Tibial artery (tissue), 4 donors: ENCODE measurements at places on chromosomes 2 and 18.

DNA sequence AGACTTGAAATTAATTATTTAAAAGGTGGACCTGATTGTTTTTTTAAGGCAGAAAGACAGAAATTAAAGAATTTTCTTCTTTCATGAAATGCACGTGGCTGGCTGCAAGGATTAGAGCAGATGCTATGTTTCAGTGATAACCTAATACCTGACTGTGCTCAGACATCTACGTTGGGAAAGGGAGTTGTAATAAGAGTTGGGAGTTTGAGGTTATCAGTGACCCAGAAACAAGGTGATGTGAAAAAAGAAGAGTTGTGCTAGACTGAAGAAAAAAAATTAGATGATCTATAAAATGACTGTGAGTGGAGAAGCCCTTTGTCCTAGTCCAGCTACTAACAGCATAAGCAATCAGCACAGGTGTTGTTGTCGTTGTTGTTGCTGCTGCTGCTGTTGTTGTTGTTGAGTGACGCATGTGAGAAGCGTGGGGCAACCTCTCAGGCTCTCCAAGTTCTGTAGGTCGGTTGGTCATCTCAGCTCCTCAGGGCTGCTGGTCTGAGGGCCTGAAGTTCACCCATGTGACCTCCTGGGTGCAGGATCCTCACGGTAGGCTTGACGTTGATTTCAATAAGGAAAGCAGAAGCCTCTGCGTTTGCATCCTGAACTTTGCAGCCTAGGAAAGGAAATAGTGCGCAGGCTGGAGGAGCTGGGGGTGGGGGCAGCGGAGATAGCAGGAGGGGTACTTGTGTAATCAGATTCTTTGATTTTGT lies 7.6 kb downstream of the POU3F3 start:
- no peak for DNase-seq

DNA sequence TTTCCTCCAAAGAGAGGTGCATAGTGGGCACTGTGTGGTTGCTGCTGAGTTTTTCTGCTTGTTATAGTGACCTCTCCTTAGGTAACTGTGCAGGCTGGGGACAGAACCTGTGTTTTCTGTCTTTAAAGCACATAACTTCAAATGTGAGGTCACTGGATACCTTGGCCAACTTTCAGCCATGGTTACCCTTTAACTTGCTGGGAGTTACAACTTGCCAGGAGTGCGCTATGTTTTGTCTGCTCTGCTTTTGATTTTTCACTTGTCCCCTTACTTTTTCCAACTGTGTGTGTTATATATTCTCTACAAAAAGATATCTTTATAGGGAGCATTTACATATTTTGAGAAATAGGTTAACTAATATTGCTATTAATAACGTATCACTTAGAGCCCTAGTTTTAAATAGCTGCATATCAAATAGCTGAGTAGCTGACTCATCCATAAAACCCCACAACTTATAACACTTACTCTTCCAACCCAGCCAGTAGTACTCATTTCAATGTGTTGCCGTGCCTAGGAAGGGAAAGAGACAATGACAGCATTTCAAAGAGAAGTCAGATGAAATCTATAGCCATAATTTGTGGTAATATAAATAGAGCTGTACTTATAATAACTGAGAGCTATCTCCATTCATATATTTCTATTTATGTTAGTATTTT lies 51.6 kb downstream of the DPP4 start:
- no peak for DNase-seq

- DNase-seq, result no peak
These were observed 205.1 kb downstream of the ARL4C start for GRCh38 chr2:234291765-234292204.

- DNase-seq, result no peak
These were observed 34.4 kb downstream of the ZFP36L2 start for GRCh38 chr2:43191947-43192516.

GRCh38 chr2:236993-237539 lies 26.8 kb downstream of the SH3YL1 start:
- DNase-seq, result no peak

- DNase-seq, result no peak
These were observed 1.8 kb downstream of the ZEB2 start for GRCh38 chr2:144517866-144518747.

DNA sequence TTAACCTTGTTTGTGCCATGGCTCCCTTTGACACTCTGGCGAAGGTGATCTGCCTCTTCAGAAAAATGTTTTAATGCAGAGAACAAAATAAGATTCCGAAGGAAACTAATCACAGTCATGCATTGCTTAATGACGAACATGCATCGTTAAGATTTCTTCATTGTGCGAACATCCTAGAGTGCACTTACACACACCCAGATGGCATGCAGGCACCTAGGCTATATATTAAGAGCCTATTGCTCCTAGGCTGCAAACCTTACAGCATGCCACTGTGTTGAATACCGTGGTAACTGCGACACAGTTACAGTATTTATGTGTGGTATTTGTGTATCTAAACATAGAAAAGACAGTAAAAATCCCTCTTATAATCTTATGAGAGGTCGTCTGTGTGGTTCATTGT lies 8.3 kb downstream of the ASAP2 start:
- DNase-seq, result no peak

- no peak for DNase-seq
These were observed 384.7 kb downstream of the FIGN start for GRCh38 chr2:163351143-163351542.

DNA sequence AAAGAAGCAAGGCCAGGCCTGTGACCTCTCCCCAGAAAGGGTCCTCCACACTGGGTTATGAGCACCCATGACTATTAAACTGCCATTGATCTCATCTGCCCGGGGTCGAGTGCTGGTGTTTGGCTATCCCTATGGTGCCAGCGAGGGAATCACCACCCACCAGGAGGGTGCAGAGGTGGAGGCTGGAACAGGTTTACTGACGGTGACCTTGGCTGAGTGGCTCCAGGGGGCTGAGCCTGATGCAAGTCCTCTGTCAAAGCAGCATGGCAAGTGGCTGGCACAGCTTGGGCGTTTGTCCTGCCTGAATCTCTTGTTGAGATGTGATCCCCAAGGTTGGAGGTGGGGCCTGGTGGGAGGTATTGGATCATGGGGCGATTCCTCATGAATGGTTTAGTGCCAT lies 196.4 kb upstream of the HDAC4 start:
- DNase-seq, result peak; percentile 29

DNA sequence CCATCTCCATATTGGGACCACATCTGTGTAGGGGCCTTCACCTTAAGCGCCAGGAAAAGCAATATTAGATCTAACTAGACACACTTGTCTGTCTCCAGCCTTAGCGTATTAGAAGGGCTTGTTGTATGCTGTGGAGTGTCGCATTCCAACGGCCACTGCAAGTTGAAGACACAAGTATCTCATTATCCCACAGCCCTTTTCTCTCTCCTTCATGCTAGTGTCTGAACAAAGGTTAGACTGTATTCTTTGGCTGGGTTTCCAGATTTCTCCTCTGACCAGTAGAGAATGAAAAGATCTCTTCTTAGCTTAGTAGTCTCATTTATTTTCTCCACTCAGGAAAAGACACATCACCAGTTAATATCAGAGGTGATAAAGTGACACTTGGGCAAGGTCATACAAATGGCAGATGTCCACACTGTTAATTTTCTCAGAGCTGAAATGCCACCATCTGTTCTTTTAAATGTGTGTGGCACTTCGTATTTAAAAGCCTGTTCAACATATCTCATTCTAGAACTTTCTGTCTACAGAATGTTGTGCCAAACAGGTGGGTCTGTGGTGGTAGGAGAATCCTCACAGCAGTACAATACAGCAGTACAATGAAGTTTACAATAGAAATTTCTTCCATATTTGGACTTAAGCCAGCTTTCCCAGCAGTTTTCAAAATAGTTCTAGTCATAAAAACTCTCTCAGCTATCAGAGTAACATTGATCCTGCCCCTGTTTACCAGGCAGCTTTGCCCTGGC lies 94.0 kb upstream of the ITGA6 start:
- DNase-seq, result no peak

- no peak for DNase-seq
These were observed 39.7 kb upstream of the LOXHD1 start for GRCh38 chr18:46696702-46697101.

GRCh38 chr2:25651782-25652455 lies 21.5 kb downstream of the DTNB start:
- DNase-seq, result no peak

DNA sequence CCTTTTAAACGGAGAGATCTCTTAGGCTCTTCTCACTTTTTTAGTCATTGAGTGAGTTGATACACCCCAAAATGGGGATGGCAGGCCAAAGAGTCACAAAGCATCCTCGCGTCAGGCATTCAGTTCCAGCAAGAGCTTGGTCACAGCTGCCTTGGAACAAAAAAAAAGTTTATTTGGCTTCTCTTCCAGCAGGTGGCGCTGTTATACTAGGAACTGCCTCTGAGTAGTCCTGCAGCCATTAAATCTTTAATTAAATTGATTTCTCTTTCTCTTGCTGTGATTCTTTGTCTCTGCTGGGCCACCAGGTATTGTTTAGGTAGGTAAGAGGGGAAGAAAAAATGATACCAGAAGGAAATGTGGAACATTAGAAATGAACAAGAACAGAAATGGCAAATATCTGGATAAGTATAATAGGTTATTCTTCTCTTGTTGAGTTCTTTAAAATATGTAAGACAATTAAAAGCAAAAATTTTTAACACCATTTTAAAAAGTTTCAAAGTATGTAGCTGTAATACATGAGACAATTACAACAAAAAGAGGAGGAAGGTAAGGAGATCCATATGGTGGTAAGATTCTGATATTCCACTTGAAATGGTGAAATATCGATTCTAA lies 175.1 kb downstream of the GALNT1 start:
- no peak for DNase-seq

GRCh38 chr2:65299246-65299645 lies 71.6 kb downstream of the ACTR2 start:
- no peak for DNase-seq
